ENCODE measurements at places on chromosomes 1 and 21.

DNA sequence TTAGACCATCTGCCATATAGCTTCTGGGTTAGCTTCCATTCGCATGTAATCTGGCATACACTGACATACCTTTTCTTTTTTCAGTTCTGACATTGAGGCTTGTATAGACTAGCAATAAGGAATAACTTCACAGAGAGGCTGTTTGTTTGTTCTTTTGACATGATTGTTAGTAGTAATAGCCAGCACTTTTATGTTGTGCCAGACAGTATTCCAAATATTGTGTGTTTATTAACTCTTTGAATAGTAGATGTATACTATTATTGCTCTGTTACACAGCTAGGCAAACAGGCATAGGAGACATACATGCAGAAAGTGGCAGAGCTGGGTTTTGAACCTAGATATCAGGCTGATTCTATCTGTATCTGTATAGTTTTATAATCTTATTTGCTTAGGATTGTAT lies 12.6 kb downstream of the SMG7 start:
- ATAC-seq, result no peak

DNA sequence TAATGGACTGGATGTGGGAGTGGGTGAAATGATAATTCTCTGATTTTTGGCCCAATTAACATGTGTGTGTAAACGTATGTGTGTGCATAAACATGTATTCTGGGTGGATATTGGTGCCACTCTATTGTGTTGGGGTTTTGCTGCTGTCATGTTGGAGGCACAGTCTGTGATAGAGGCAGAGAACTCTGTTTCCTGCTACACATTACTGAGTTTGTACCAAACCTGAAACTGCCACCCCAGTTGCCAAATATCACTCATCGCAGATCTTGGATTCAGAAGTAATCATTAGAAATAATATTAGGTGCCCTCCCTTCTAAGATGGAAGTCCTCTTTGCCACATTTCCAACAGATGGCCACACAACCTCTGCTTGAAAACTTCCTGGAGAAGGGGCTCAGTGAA lies 13.8 kb downstream of the FASLG start:
- ATAC-seq, result no peak

DNA sequence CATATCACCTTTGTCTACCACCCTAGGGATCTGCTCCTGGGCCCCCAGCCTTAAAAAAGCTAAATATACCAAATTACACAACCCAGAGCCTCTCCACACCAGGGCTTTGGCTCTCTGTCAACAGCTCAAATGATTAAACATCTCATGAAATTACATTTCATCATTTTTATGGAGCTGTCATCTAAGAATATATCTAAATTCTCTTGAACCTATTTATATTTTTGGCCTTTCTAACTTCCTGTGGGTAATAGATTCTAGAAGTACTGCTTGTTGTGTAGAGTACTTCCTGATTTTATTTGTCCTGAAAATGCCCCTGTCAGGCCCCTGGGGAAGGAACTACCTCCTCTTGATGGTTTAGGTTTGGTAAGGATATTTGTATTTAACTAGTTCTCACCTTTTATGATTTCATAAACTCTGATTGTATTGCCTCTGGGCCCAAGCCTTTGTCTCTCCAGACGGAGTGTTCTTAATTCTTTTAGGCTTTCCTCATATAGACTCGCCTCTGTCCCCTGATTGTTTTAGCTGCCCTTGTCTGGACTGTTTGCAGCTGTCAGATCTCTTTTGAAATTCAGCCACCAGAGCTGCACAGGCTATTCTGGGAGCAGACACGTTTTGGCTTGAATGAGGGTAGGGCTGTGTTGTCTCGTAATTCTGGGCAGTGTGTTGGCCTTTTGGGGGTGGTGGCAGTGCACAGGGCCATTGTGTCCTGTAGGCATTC lies 16.6 kb downstream of the MYOG start:
- ATAC-seq, result no peak

DNA sequence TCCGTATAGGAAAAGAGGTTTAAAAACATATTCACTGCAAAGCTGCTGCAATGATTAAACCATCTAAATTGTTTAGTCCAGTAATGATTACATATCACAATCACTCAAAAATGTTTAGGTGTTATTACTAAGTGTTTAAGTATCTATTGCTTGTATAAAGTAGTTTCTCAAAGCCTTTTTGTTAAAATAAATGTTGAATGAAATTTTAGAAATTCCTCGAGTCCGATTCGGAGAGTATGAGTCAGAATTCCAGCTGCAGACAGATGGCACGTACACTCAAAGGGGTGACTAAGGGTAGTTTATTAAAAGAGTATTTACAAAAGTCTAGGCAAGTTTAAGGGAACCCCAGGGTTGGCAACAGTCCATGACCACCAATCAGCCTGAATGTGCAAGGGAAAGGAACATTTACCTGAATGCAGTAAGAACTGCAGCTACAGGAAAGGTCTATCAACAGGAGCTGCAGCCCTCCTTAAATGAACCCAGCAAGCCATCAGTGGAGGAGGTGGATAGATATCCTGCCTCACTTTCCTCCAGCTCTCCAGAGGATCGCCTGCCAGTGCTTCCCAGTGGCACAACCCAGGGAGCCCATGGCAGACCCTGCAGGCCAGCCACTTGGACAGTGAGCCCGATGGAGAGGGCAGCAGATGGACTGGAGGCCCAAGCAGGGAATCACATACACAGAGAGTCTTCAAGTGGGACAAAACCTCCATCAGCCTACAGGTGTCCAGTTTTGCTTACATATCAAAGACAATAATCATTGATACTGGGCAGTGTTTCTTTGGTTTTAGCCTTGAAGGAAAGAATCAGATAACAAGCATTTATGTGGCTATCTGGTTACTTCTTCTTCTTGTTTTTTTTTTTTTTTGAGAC lies 92.1 kb upstream of the SLC44A3 start:
- ATAC-seq, result no peak

GRCh38 chr1:2891923-2892448 lies 90.5 kb upstream of the TTC34 start:
- ATAC-seq, result no peak

- peak; percentile 44 for ATAC-seq
Measured at GRCh38 chr1:212667223-212668139, 32.2 kb downstream of the BATF3 start.
